Stimulated activated naive CD4-positive, alpha-beta T cell (primary cell): ENCODE measurements at places on chromosomes 5 and 9.
A peak's percentile ranks its signal among the peaks of the same experiment; 100 is the strongest.

GRCh38 chr5:172830876-172831662, 3.0 kb upstream of the ERGIC1 start:
- DNase-seq = no peak

GRCh38 chr5:134224888-134225779, 739 bp downstream of the PPP2CA start:
- DNase-seq = peak; percentile 66

DNA sequence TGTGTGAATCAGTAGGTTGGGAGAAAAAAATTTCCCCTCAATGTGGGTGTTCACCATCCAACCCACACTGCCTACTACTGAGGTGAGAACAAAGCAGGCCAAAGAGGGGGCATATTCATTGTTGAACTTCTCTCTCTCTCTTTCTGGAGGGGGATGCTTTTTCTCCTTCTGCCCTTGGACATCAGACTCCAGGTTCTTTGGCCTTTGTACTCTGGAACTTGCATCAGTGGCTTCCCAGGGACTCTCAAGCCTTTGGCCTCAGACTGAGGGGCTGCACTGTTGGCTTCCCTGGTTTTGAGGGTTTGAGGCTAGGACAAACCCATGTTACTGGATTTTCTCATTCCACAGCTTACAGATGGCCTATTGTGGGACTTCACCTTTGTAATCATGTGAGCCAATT, 417.2 kb downstream of the ELAVL2 start:
- no peak for DNase-seq

- DNase-seq = no peak
Observed at GRCh38 chr9:32387256-32387655, 2.8 kb downstream of the ACO1 start.

GRCh38 chr9:136936645-136937170, 7.8 kb downstream of the FBXW5 start:
- no peak for DNase-seq

DNA sequence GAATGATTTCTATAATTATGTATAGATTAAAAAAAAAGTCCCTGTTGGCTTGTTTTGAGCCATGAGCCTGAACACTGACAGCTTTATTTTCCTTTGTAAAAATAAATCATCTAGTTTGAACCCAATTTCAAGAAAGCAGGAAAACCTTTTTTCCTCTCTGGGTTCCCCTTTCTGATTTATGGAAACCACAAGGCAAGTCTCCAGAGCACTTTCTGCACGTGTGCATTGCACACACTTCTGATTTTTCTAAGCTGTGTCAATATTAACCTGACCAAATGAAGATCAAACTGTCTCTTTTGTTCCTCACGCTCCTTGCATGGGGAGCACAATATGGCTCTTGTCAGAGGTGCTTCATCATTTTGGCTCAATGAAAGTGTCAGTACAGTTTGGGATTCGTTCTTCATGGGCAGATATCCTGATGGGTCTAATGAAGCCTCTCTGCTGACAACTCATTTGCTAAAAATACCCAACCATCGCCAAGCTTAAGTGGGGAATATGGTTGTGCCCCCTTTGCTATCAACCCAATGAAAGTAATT, 39.2 kb upstream of the PCA3 start:
- DNase-seq = no peak

- DNase-seq = no peak
Observed at GRCh38 chr9:107932046-107932445, 442.5 kb upstream of the KLF4 start.

DNA sequence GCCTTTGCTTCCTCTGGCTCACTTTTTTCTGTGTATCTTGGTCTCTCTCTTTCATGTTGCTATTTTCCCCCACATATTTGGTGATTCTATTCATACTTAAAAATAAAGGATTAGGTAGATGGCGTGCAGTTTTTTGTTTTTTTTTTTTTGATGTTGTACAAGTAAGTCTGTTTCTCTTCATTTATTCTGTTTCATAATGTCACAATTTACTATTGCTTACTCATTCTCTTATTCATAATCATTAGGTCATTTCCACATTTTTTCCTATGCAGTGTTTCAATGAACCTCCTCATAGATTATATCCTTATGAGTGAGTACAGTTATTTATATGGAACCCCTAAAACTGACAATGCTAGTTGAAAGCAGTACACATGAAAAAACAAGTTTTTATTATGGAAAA, 136.3 kb downstream of the APBA1 start:
- DNase-seq = no peak

DNA sequence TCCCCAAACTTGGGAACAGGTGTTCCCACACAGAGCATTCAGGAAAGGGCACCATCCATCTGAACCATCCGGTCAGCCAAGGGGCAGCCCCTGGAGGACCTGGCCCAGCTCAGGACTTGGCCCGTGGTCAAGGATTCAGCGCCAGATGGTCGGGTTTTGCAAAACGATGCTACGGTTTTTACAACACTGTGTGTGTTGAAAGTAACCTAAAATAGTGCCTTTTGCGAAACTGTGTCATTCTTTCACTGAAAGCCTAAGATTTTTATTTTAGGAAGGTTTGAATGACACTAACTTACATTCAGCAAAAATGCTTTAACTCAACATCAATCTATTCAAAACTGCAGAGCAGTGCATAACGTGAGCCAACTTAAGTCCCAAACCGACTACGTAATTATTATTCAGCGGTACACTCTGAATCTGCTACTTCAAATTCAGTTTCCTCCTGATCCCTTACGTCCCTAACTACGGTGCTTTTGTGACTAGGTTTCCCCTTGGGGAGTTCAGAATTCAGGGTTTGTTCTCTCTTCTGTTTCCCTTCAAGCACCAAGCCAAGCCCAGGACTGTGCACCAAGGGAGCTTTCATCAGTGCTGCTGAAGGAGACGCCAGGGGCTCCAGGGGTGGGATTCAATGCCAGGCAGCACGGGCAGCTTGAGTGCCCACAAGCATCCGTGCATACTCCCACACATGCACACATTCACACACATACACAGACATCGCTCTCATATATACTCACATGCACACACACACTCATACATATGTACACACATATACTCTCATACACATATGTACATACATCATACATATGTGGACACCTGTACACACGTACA, 25.8 kb downstream of the LPCAT1 start:
- DNase-seq = no peak

GRCh38 chr9:114804505-114804904, 1.3 kb downstream of the TNFSF15 start:
- no peak for DNase-seq

DNA sequence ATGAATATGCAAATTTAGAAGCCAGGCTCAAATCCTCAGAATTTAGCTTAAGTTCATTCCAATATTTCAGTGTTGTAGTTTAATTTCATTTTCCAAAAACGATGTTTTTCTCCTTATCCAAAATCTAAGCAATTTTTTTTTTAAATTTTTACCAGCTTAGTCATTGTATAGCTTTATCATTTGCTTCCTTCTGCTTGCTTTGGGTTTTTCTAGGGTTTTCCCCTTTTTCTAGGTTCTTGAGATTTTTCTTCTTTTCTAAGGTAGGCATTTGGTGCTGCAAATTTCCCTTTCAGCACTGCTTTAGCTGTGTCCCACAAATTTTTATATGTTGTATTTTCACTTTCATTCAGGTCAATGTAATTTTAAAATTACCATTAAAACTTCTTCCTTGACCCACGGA, 34.4 kb upstream of the CCDC112 start:
- DNase-seq = no peak

DNA sequence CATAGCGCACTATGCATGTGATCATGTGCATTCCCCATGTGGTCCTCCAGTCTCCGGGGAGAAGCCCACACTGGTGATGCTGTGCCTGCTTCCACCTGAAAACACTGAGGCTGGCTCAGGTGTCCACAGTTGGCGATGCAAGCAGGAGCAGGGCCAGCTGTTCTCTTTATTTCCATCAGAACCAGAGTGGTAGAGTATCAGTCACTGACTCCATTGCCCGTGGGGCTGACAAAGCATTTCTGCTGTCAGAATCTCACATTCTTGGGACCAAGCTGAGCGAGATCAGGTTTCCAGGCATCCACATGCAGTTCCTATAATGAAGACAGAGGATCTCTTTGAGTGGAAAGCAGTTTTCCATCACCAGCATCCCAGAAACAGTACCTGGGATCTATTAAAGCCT, 52.5 kb downstream of the GADD45G start:
- no peak for DNase-seq

GRCh38 chr9:135010921-135011320, 76.5 kb upstream of the OLFM1 start:
- DNase-seq = no peak

DNA sequence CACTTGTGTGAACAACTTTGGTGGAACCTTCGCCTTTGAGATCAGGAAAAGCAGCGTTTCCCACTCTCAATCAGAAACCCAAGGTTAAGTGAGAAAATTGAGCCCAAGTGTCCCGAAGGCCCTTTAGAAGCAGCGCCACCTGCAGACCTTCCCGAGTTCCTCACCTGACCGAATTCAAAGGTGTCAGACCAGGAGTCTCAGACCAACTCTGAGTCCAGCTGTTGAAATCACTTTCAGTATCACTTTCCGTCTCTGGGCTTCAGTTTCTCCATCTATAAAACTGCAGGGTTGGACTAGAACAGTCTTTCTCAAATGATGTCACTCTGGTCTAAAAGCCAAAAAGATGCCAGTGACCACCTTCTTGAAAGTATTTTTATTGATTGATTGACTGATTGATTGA, 31.7 kb upstream of the GRHPR start:
- DNase-seq = no peak
